ENCODE measurements at places on chromosomes 4 and X.

GRCh38 chr4:8821151-8821950 lies 50.3 kb downstream of the HMX1 start:
- DNase-seq, result no peak

DNA sequence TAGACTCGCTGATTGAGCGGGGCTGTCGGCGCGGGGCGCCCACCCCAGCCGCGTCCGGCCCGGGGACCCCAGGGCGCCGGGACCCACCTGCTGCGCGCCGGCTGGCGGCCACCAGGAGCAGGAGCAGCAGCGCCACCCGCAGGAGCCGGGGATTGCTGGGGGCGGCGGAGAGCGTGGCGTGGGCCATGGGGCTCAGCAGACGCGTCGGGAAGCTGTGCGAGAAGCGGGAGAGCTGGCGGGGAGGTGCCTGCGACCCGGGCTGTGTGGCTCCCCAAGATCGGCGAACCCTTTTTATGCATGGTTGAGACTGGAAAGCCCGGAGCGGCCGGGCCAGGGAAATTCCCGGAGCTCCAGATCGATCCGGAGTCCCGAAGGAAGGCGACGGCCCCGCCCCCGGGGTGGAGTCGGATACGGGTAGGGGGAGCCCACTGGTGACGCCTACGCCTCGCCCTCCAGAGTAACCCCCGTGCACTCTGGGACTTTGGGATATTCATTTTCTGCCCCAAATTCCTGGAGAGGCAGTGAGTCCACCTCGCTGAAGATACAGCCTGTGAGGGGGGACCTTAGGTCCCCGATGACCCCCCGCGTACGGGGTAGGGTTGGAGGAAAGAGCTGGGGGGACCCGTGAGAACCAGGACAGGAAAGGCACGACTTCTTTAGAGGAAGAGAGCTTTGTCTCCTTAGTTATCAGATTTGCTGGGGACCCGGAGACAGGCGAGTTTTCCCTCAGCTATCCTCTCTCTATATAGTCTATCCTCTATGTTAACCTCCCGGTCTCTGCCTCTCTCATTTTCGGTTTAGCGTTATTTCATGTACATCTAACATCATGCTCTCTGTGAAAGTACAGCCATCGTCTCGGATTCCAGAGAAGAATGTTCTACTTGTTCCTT lies at the start of gene CXCL3:
CXCL3 (minus strand) TSS at position 265 of the 890 bp plus-strand sequence; CDS start at position 187, 78 bp downstream.
- peak; percentile 79 for DNase-seq

GRCh38 chrX:12440246-12440645 lies 302.0 kb downstream of the FRMPD4 start:
- DNase-seq, result no peak

GRCh38 chr4:74682567-74683359 lies 111.6 kb downstream of the BTC start:
- DNase-seq, result no peak

GRCh38 chr4:48832571-48832970 lies 1.7 kb downstream of the OCIAD1 start:
- no peak for DNase-seq

GRCh38 chrX:2638279-2638678 lies 52.8 kb upstream of the CD99 start:
- no peak for DNase-seq

DNA sequence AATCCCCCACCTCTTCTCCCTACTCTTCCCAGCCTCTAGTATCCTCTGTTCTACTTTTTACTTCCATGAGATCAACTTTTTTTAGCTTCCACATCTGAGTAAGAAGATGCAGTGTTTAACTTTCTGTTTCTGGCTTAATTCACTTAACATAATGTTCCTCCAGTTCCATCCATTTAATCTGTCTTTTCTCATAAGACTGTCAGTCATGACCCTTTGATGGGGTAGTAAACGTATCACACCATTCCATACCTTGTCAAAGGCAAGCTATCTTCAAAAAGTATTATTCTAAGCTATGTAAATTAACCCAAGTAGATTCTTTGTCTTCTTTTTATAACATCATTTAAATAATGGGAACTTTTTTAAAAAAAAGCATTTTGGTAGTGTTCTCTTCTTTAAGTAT lies 15.0 kb upstream of the GBA3 start:
- DNase-seq, result no peak

- DNase-seq, result no peak
Observed at GRCh38 chr4:125432078-125432477, 117.3 kb downstream of the FAT4 start.

Data from heart right ventricle (tissue), 16 donors.